ENCODE measurements at places on chromosomes 3 and 15.

DNA sequence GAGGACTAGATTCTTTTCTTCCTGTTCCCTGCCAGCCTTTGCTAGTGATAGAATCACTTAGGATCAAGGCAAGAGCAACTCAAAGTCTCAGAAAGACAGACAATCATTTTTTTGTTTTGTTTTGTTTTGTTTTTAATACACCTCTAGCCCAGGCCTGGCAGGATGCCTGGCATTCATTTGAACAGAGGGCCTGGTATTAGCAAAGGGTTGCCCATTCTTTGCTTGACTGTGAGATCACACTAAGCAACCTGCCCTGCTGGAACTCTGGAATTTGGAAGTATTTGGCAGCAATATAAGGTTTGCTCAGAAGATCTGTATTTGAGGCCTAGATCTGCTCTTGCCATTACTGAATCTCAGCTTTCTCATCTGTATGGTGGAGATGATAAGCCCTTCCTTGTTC, 21.8 kb upstream of the ATP13A5 start:
- DNase-seq: no peak

DNA sequence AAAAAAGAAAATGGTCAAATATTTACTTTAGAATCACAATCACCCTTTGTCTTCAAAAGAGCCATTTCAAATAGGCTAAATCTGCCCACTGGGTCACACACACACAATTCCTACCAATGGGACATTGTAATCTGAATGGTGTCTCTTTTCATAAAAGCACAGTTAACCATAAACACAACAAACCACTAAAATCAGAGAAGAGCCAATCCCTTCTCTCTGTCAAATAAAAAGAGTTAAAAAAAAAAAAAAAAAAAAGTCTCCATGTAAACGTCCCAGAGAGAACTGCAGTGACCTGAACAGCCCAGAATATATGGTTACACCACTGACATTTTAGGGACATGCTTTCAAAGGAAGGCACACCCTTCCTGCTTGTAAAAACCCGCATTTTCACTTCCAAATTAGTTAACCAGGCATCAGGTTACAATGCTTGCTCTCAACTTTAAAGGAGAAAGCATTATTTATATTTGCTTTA, 63.7 kb downstream of the PRICKLE2 start:
- no peak for DNase-seq

DNA sequence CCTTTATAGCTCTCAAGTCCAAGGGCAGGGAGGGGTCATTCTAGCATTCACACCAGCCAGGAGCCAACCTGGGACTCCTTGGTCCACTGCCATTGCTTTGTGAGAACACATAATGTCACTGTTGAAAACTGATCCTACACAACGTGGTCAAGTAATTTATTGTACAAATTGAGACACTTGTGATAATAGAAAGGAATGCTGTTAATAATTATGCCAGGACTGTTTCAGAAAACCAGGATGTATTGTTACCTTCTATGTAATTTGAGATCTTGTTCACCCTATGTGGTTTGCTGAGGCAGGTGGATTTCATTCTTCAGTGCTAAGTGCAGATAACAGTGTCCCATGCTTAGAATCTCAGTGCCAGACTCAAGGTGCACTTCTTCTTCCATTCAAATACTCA, 33.3 kb downstream of the TMCO5A start:
- DNase-seq: no peak

DNA sequence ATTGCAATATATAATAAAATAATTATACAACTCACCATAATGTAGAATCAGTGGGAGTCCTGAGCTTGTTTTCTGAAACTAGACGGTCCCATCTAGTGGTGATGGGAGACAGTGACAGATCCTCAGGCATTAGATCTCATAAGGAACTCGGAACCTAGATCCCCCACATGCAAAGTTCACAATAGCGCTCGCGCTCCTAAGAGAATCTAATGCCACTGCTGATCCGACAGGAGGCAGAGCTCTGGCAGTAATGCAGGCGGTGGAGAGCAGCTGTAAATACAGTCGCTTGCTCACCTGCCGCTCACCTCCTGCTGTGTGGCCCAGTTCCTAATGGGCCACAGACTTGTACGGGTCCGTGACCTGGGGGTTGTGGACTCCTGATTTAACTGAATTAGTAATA, 87.8 kb downstream of the P3H2 start:
- DNase-seq: peak; percentile 79

- no peak for DNase-seq
Observed at GRCh38 chr3:45477041-45477725, 88.8 kb downstream of the LARS2 start.

- no peak for DNase-seq
Observed at GRCh38 chr3:109743981-109744380, 406.6 kb upstream of the DPPA4 start.

- DNase-seq: no peak
Observed at GRCh38 chr3:98731720-98732285, 31.3 kb upstream of the ST3GAL6 start.

- DNase-seq: no peak
Observed at GRCh38 chr3:32757618-32758374, 60.0 kb upstream of the TRIM71 start.

DNA sequence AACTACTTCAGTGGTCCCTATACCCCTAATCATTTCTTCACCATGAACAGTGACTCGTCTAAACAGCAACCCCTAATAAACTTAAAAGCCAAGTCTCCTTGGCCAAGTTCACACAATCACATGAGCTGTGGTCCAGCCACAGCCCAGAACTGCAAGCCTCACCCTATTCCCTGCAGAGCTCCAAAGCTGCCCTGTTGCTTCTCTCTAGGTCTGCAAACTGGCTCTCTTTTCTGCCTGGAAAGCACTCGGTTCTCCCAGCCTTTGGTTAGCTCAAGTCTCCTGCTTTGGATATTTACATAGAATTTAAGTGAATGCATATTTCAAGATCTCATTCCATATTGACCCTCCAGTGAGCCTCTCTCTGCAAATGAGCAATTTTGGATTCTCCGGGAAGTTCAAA, 107.0 kb downstream of the TOP2B start:
- no peak for DNase-seq

- DNase-seq: no peak
Observed at GRCh38 chr15:101528108-101528916, 38.8 kb upstream of the PCSK6 start.

DNA sequence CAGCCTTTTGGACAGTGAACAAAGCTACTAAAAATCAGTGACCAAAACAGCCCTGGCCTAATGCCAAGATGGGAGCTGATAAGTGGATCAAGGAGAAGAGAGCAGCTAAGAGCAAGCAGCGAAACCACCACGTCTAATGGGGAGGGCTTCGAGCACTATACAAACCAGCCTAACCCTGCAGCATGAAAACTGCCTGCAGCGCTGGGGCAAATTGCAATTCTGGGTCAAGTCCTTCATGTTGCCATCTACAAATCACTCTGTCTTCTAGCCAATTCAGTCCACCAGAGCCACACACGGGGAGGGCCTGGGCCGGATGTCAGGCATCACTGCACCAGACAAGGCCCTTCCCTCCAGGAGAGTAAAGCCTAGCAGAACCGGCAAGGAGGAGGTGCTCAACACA, 30.5 kb upstream of the SPATA12 start:
- no peak for DNase-seq

- no peak for DNase-seq
Observed at GRCh38 chr15:22887157-22887951, 48.9 kb downstream of the NIPA2 start.

DNA sequence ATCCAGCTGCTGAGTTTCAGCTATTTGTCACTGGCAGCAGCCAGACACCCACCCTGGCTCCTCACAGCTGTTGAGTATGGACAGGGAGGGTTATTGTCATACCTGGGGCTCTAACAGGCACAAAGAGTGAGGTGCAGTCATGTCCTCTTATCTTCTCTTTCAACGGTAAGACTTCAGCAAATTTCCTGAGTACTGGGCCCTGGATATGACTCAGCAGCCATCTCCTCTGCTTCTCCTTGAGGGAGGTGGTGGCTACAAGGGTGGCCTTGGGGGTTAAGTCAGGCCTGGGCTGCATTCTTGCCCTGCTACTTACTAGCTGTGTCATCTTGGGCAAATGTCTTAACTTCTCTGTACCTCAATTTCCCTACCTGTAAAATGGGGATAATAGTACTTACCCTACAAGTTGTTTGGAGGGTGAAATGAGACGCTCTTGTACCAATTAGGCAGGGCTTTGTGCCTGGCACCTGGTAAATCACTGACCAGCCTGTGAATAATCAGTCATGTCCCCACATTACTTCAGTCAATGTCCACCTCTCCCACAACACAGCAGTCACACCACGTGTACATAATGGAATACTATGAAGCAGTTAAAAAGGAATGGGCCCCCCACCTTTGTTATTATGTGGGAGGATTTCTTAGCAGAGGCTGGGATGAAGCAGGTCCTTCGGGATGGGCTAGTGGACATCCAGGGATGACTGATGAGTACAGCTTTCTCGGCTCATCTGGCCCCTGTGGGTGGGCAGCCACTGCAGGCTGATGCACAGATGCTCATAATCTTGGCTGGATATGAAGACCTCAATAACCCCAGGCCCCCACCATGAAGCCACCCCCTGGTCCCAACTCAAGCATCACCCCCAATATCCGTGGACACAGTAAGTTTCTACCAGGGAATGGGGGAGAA, 528.8 kb downstream of the SHQ1 start:
- DNase-seq: no peak

GRCh38 chr15:78208887-78209645, 25.3 kb downstream of the ACSBG1 start:
- DNase-seq: no peak

GRCh38 chr15:79635897-79636561, 203.9 kb downstream of the MINAR1 start:
- DNase-seq: peak; percentile 85

DNA sequence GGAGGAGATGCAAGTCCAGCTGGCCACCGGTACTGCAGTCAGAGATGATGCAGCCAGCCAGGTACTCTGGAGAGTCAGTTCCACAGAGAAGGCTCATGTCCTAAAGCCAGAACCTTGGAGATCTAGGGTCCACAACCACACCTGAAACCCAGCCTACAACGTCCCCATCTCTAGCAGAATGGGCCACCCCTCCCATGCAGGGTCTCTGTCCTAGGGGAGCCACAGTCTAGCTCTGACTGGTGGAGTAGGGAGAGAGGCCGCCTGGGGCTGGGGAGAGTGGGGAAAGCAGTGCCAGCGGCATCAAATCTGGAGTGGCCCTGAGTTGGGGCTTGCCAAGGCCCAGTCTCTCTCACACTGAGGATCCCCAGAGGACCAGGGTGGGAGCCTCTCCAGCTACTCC, 43.5 kb downstream of the PTH1R start:
- DNase-seq: no peak

DNA sequence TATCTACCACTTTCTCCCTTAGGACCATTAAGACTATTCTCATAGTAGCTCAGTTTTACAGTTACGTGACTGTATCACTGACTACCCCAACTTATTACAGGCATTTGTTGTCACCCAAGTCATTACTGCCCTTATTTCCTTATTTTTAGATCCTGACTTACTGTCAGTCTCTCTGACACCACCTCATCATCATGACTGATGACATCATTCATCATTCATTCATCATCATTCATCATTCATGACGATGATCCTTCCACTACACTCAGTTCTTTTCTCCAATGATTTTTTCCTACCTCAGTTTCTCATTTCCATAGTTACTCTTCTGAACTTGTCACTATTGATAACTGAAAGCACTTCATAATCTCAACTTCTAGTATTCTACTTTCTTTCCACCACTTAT, 83.8 kb downstream of the ADAM10 start:
- no peak for DNase-seq

DNA sequence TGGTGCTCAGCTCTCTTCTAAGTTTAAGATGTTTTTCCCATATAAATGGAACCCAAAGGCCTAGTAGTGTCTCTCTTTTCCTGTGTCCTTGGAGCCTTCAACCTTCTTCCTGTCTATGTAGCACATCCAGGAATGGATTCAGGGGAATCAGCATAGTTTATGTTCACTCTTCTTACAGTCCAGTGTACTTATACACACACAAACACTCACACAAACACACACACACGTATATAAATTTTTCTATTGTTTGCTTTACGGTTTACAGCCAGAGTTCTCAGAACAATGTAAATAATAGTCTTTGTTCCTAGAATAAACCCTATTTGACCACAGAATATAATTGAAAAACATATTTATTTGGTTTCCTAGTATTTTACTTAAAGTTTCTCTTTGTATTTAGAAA, 36.9 kb downstream of the STAC start:
- DNase-seq: no peak

- no peak for DNase-seq
Observed at GRCh38 chr3:121981473-121981872, 40.6 kb downstream of the ILDR1 start.

- DNase-seq: peak; percentile 53
Observed at GRCh38 chr3:78163379-78163778, 1123.5 kb downstream of the ROBO2 start.

DNA sequence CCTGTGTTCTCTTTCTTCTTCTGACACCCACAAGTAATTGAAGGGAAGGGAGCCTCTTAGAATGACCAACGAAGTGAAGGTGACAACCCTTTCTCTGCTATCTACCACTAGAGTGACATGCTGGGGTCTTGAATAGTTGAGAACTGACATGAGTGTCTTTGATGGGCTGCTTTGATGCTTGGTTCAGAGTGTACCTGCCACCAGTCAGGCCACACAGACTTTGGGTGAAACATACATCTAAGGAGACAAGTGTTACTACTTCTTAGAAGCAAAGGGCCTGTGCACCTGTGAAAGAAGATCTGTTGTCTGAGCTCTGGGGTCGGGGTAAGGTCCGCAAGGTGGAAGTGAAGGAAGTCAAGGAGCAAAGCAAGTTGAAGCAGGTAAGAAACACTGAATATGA, 1040.7 kb upstream of the CFAP20DC start:
- no peak for DNase-seq

DNA sequence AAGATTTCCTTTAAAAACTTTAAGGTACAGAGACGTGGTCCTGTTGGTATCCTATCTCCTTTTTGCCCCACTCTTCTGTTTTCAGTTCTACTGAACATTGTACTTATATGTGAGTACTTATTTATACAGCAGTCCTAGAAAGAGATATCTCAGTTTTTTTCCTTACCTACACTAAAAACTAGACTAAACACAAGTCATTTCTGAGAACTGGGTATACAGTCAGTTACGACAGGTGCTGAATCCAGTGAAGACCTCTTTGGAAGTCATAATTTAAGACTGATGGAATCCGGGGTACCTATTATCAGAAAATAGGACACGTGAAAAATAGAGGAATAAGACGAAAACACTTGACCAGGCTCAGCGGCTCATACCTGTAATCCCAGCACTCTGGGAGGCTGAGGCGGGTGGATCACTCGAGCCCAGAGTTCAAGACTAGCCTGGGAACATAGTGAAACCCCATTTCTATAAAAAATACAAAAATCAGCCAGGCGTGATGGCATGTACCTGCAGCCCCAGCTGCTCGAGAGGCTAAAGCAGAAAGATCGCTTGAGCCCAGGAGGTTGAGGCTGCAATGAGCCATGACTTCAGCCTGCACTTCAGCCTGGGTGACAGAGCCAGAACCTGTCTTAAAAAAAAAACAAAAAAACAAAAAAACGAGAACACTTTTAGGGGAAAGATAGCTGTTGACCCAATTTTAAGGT, 76.3 kb downstream of the KLHL25 start:
- no peak for DNase-seq

GRCh38 chr3:79846148-79846933, 78.5 kb upstream of the ROBO1 start:
- peak; percentile 71 for DNase-seq

- no peak for DNase-seq
Observed at GRCh38 chr15:31510057-31510456, 183.4 kb downstream of the KLF13 start.

GRCh38 chr3:88152841-88153240, 3.1 kb downstream of the C3orf38 start:
- DNase-seq: no peak

Measured in endodermal cell (in vitro differentiated cells).